ENCODE measurements at places on chromosomes 12 and 14.

DNA sequence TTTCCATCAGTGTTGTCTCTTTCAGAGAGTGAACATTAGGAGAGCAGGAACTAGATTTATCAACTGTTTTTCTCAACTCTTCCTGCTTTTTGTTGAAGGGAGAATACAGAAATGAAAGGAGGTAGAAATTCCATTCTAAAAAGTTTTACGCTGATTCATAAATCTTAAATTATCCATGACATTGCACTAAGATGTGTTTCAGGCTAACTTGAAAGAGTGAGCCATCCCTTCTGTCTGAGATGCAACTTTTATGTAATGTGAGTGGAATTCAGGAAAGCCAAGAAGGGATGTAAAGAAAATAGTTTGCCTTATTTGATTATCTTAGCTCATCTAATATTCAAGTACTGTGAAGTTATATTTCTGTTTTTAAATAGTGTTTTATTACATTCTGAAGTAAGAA is 349.5 kb upstream of the RGS6 start:
- DNase-seq: no peak

- no peak for DNase-seq
These were observed 4.8 kb upstream of the GLT8D2 start for GRCh38 chr12:104054681-104055346.

DNA sequence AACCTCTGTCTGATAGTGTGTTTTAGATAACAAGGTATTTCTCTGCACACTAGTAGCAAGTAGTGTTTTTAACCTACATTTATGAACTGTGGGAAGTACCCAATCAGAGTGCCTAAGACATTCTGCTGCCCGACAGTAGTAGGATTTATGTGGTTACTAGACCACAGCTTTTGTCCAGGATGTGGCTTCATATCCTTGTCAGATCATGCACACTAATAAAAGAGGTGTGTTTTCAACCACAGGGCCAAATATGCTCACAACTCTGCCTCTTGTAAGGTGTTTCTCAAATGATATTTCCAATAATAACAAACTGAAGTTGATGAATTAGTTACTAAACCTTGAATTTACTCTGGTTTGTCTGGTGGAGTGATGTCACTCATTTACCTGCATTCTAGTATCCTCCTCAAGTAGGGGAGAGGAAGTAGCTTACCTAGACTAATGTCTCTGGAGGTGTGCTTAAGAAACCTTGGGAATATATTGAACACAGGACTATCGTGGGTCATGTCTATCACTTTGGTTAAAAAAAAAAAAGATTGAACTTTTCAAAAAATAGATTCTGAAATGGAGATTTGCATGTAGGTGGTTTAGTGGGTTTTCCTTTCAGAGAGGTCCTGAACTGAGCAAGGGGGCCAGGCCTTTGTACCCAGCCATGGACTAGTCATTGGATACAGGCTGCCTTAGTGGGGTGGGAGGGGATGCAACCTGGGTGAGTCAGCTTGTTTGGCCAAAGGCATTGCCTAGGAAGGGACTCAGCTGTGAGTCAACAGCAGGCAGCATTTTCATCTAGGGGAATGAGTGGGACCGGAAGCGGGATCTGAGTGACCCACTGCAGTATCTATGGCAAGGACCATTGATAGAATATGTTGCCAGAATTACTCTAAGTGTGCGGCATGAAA is 14.1 kb downstream of the FBXW8 start:
- DNase-seq: peak; percentile 92

GRCh38 chr14:68140806-68141205 is 321.2 kb downstream of the RAD51B start:
- no peak for DNase-seq

GRCh38 chr14:70907176-70907995 is at the start of gene PCNX1:
Gene PCNX1 (plus strand): TSS chr14:70907459. CDS start chr14:70907851, 392 bp downstream.
- DNase-seq: peak; percentile 74

DNA sequence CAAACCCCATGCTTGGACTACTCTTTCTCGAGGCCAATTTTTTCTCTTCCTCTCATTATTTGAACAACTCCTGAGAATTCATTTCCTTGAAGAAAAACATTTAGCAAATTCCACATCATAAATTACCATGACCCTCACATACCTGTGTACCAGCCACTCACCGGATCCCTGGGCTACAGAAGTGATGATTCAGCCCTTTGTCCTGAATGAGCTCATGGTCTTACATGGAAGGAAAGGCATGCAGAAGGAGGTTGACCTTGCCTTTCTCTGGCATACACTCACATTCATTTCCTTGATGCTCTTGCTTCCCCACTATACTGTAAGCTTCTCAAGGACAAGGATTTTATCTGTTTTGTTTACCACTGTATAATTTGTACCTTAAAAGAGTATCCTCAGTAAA is 191.5 kb downstream of the SLC5A8 start:
- DNase-seq: no peak

GRCh38 chr14:32702562-32702961 is 236.1 kb upstream of the NPAS3 start:
- no peak for DNase-seq

- DNase-seq: no peak
These were observed 89.8 kb downstream of the PDZRN4 start for GRCh38 chr12:41277946-41278267.

DNA sequence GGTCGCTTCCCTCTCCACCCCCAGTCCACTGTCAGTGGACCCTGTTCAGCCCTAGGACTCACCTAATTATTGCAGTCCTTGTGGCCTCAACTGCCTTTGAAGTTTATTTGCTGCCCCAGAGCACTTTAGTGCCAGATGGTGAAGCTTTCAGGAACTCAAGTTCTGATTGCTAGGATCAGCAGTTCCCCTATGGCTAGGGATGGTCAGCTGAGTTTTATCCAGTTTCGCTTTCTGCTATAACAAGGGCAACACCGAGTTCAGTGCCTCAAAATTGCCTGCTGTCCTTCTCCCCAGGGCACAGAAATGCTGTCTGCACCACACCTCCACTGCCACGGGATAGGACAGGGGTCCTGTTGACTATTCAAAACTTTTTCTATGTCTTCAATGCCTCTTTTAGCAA is 295.0 kb downstream of the GPHN start:
- no peak for DNase-seq

DNA sequence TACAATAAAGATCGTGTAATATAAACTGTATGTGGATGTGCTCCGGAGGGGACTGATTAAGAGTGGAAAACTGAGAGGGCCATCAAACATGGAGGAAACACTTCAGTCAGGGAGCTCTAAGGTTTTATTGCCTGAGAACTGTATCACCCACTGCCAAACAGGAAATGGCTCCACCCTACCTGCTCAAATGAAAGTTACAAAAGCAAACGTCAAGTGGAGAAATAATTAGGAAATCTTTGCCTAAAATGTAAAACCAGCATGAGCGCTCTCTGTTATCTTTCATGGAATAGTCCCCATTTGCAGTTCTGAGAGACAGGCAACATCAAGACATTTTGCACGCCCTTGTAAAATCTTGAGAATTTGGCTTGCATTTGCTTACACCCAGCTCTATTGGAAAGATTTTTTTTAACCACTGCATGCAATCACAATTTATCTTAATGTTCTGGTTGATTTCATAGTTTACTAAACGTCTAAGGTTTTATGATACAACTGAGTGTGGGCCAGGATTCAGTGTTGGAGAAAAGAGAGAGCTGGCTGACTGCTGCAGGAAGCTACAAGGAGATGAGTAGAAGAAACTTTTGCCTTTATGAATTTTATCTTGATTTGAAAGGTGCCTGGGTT is 344.0 kb upstream of the PRICKLE1 start:
- no peak for DNase-seq

- DNase-seq: peak; percentile 70
These were observed 1.4 kb upstream of the NPFF start for GRCh38 chr12:53508534-53509170.

GRCh38 chr12:103589517-103589916 is 2.4 kb downstream of the STAB2 start:
- peak; percentile 53 for DNase-seq

DNA sequence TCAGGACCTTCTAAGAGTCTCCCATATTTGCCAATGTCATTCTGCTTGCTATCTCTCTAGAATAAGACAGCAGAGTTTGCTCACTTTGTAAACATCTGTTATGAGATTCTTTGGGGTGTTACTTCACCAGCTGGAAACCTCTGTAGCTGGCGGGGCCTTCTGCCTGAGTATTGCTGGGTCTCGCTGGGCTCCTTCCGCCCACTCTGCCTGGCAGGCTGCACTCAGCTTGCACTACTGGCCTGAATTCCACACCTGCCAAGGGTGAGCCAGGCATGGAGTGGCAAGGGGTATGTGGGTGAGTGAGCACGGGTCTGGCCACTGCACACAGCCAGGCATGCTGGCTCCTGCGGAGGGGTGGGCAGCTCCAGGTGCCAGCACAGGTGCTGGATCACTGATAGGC is 267.3 kb upstream of the PDE3A start:
- no peak for DNase-seq

DNA sequence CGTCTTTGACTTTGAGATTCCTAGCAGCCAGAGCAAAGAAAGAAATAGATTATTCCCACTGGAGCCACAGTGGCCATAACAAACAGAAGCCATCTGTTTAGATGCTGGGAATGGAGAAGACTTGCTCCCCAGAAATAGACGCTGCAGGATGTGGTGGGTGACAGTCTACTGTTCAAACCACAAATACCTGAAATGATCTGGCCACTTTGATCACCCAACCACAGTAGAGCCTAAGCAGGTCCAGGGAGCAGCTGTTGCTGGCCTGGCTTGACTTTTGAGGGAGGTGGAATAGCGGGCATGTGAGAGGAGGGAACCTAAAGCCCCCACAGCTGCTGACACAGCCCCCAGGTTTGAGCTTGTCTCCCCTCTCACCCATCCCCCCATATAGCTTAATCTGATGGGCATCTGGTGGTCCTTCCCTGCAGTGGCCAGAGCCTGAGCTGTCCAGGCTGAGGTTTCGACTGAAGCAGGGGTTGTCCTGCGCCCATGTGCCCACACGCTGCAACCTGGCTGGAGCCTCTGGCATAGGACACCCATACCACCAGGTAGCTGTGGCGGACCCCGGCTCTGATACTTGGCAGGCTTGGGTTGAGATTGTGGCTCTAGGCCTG is 38.7 kb downstream of the SH2B3 start:
- peak; percentile 63 for DNase-seq

- no peak for DNase-seq
These were observed 291.3 kb downstream of the KCNC2 start for GRCh38 chr12:74918291-74918690.

DNA sequence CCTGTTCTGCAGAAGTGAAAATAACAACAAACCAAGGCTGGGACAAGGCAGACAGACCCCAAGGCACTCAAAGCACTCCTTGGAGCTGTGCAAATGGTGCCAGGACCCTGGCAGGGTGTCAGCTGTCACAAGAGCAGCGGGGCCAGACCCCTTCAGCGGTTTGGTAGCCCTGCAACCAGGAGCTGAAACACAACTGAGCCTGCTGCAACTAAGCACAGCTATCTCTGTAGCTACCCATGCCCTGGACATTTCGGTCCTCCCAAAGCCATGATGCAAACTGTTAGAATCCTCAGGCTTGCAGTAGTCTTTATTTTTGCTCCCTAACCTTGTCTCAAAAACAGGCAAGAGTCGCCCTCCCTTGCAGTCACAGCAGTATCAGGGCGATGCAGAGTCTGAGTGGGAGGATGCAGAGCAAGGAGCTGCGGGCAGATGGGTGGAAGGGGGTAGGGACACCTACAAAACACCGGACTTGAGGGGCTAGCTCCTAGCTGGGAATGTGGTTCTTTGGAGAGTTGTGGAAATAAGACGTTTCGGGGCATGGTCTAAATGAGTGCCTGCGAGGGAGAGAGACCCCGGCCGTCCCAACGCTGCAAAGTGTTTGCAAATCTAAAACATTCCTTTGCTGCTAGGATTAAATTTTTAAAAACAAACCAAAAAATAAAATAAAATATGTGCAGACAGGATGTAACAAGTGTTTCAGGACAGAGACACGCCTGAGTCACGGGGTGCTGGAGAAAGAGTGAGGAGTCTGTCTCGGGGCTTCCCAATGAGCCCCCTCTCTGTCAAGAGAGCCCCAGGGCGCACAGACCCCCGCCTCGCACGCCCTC is 1.0 kb downstream of the NUAK1 start:
- DNase-seq: no peak

DNA sequence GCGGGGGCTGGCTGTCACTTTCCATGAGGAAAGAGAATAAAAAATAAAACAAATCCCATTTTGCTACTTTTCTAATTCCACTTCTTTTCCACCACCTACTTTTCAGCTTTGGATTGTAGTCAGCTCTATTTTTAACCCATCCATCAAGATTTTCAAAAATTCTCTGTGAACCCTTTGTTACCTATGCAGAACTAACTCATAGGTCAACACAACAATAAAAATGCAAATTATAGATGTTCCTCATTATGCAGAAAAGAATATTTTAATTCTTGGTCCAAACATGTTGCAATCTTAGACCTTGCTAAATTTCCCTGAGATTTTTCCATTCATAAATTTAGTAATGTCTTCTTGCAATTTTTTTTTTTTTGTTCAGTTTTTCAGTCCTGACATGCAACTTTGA is 454.5 kb downstream of the ADAMTS20 start:
- no peak for DNase-seq

- no peak for DNase-seq
These were observed 272.0 kb downstream of the RPAP3 start for GRCh38 chr12:47433876-47434275.

GRCh38 chr12:38919191-38919590 is 13.8 kb upstream of the CPNE8 start:
- DNase-seq: no peak

DNA sequence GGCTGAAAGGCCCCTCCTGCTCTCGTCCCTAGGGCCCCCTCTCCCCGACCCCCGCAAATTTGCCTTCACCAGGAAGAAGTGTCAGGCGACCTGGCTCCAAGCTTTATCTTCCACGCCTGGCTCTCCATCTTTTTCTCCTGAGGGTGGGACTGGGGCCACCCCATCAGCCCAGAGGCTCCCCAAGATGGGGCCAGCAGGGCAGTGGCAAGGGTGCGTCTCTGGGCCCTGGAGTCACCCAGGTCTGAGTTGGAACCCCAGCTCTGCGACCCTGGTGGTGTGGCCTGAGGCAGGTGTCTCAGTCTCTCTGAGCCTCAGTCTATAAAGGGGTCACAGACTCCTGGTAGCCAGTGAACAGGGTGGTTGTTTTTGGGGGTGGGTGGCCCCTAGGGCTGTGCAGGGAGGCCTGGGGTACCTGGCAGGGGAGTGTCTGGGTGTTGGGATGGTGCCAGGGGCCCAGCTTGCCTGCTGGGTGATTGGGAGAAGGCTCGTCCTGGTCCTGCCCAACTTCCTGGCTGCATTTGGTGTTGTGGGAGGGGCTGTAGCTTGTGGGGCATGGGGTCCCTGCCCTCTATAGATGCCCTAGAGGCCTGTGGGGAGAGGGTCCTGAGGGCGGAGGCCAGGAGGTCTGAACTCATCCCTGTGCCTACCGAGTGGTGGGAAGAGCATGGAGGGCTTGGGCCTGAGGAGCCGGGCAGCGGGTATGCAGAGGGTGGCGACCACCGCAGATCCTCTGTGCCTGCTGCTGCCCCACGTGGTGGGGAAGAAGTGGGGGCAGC is 7.6 kb downstream of the KIF26A start:
- no peak for DNase-seq

DNA sequence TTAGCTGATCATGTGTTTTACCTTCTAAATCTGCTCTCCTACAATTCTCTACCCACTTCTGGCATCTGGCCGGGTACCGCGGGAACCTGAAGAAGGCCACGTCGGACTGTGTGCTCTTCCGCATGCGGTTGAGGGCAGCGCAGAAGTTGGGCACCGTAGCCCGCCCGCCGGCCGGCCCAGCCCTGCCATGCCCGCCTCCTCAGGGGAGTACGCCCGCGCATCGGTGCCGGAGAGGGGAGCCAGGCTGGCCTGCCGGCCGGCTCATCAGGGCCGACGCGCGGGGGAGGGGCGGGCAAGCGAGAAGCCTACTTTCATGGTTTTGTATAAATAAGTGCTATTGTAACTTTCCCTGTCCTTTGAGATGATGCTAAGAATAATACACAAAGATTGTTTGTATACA is 19.9 kb upstream of the ADAMTS20 start:
- DNase-seq: no peak
